ENCODE measurements at places on chromosomes 16 and 17.

DNA sequence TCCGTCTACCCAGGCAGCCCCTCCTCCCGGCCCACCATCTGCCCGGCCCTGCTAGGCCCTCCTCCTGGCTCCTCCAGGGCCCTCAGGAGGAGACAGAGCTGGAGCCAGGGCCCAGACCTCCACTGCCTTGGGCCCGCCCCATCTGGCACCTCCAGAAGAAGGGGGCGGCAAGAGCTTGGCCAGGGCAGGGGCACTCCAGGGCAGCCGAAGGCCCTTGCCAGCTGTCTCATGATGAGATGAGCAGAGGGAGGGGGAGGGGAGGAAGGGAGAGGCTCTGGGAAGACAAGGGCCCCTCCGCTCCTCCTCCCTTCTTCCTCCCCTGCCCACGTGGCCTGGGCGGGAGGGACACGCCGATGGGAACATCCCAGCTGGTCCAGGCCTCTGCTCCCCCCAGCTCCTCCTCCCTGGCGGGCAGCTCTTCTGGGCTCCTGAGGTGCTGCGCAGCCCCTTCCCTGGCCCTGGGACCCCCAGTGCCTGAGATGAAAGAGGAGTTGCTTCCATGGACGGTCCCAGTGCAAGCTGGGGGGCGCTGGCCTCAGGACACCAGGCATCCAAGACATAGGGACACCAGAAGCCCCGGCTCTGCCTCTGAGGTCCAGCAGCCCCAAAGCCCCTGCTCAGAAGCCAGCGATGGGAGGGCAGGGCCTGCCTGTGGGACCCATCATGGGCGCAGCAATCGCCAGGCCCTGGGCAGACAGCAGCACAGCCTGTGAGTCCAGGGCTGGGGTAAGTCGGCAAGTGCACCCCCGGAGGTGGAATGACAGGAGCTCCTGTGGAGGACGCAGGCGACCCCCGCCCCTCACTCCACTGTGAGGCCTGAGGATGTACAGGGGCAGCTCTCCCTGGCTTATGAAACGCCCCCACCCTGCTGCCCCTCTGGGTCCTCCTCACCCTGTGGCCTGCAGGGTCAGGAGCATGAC is 23.6 kb upstream of the ENPP7 start:
- no peak for DNase-seq

- DNase-seq: peak; percentile 66
These were observed 20.2 kb downstream of the CRISPLD2 start for GRCh38 chr16:84839956-84840355.

DNA sequence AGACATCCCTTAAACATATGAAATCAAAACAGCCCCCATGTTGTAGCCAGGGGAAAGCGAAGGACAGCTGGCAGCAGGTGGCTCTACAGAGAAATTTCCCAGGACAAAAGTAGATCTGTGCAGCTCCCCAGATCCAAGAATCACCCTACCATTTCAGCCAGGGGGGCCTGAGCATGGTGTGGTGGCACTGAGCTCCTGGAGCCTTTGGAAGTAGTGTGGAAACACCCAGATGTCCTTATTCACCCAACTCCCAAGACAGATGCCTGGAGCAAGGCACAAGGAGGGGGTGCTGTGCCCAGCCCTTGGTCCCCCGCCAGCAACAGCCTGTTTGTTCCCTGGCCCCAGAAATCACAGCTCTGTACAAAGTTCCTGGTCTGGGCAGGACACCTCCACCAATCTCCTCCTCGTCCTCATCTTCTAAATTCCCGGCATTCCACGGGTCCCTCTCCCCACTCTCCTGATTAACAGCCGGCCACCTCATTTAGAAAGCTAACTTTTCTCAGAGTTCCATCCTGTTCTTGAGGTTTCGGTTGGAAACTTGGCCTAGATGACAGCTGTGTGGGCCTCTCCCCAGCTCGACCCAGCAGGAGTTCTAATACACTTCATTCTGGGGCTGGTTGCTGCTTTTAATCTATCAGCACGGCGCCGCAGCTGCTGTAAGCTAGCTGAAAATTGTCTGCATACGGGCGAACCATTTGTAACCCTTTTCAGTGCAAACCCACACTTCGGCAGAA is 191.1 kb downstream of the C16orf78 start:
- no peak for DNase-seq

DNA sequence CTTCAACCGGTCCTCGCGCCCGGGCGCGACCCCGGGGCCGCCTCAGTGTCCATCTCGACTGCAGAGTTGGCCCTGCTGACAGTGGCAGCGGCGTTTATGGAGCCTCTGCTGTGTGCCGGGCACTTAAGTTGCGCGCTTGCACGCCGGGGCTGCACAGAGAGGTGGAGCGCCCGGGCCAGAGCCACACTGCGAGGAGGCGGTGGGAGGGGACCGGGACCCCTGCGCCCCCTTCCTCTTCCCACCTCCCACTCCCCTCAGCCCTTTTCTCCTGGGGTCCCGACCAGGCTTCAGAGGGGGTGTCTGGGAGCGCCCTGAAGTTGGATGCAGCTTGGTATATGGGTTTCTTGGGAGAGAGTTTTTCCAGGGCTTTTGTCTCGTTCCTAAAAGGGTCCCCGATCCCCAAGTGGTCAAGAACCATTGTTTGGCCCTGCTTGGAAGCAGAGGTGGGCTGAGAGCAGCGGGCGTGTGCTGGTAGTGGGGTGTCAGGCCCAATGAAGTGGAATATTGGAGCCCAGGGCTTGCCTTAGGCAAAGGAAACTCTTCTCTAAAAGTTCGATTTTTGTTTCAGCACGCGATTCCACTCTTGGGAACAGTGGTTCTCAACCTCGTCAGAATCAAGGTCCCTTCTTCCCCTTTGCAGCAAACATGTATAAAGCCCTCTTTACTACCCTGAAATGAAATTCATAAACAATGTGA is 605 bp downstream of the MRTFB start:
- DNase-seq: peak; percentile 48

DNA sequence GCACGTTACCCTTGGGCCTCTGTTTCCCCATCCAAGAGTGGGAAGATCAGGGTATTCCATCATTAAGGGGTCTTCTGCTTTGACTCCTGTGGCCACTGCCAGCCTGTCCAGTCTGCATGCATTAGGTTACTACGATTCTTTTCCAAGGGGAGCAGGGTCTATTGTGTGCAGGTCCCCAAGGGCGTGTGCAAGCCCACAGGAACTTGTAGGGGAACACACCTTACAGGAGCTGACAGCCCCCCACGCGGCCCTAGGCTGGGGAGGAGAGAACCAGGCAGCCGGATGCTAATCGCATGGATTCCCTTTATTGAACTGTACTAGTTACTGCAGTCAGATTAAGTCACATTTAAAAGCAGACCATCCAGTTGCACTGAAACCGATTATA is 116.7 kb downstream of the C16orf78 start:
- DNase-seq: no peak

GRCh38 chr16:57643910-57644309 is 15.5 kb downstream of the ADGRG1 start:
- DNase-seq: no peak

- DNase-seq: no peak
These were observed 175.2 kb upstream of the NLRP1 start for GRCh38 chr17:5759501-5759925.

GRCh38 chr17:33015716-33016346 is 24.2 kb downstream of the SPACA3 start:
- no peak for DNase-seq
